Fibroblast of skin of left quadriceps (primary cell): ENCODE measurements at places on chromosomes 13 and 19.

GRCh38 chr13:108168929-108169328, 46.4 kb downstream of the LIG4 start:
- no peak for DNase-seq

DNA sequence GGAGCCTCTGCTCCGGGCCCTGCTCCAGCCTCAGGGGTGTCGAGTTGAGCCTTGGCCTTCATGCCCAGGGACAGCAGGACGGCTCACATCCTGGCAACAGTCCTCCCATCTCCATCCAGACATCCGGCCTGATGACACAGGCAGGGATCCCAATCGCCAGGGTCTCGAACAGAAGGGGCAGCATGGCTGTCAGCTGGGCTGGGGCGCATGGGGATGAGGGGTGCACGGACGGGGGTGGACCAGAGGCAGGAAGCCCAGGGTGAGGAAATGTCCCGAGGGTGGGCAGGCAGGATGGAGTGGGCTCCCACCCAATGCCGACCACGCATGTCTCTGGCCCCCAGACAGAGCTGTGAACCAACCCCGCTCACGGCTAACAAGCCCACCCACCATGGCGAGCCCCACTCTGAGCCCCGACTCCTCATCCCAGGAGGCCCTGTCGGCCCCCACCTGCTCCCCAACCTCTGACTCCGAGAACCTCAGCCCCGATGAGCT, 16.2 kb downstream of the EVI5L start:
- DNase-seq: no peak

- DNase-seq: no peak
Measured at GRCh38 chr19:49761625-49762311, 1.3 kb downstream of the TSKS start.

GRCh38 chr13:68806125-68806524, 1301.5 kb upstream of the ATXN8OS start:
- DNase-seq: no peak
